ENCODE measurements at places on chromosomes 5 and 9.
A peak's percentile ranks its signal among the peaks of the same experiment; 100 is the strongest.

- no peak for DNase-seq
Measured at GRCh38 chr5:22908586-22908985, 55.4 kb upstream of the CDH12 start.

GRCh38 chr5:161548487-161549094 is 2.1 kb upstream of the GABRB2 start:
- no peak for DNase-seq

DNA sequence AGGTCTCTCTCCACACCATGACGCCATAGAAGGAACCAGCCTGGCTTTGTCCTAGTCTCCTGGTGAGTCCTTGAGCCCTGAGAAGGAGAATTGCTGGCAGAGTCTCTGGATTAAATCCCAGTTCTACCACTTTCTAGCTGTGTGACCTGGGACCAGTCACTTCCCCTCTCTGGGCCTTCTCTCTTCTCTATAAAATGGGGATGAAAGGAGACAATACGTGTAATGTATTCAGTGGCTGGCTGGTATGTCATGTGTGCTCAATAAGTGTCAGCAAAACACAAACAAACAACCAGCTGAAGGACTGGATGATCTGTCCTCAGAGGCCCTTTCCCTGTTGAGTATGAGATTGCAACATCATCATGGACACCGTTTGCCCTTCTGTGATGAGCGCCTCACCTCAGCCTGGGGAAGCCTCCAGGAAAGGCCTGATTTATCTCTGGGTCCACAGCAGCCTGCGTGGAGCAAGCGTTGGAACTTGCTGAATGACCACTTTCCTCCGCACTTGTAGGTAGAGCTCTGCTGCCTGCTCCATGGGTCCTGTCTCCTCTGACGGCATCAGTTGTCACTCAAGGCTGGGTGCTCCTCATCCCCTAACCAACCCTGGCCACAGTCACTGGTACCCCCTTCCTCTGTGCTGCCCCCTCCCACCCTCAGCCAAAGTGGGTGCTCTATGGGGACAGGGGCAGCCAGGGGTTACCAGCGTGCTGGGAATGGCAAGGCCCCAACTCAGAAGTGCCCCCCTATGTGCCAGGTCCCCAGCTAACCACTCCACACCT is 3.6 kb upstream of the NR5A1 start:
- DNase-seq, result peak; percentile 6

DNA sequence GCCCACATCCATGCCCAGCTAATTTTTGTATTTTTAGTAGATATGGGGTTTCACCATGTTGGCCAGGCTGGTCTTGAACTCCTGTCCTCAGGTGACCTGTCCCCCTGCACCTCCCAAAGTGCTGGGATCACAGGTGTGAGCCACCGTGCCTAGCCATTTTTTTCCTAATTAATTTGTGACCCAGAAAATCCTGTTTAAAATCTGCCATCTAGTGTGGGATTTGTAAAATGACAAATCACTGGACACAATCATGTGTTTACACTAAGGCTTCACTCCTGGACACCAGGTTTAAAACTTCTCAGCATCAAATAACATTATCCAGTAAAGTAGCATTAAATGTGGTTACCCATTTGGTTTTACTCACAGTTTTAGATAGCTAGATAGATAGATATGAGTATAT is 18.6 kb upstream of the KDM4C start:
- DNase-seq, result no peak

DNA sequence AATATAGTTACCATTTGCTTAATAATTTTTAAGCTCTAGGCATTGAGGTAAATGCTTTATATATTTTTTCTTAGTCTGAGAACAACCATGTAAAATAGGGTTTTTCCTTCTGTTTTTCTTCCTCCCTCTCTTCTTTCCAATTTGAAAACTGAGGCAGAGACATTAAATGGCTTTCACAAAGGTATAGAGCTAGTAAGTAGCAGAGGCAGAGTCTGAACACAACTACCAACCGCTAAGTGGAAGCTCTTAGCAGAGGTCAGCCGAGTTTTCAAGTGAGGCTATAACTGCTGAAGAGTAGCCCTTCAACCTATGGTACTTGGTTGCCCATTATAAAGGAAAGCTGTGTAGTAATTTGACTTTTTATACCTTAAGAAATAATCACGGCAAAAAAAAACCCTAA is 187.1 kb downstream of the MEF2C start:
- no peak for DNase-seq

GRCh38 chr5:170963521-170963920 is 101.7 kb downstream of the RANBP17 start:
- DNase-seq, result no peak

- peak; percentile 42 for DNase-seq
Measured at GRCh38 chr5:38462976-38463633, 93.3 kb downstream of the LIFR start.

GRCh38 chr9:113397203-113397631 is 3.9 kb downstream of the ALAD start:
- DNase-seq, result no peak

DNA sequence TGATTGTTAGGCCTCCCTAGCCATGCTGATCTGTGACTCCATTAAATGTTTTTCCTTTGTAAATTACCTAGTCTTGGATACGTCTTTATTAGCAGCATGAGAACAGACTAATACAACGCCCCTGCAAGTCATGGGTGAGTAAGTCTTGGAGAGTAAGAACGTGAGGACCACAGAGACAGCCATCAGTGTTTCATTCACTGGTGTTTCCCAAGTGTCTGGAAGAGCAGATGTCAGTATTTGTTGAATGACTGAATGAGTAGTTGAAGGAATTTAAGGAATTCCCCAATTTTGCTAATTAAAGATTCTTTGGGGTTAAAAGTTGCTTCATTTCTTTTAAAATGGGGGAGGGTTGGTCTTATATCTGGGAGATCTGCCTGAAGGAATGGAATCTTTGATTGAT is 178.8 kb downstream of the TRIO start:
- no peak for DNase-seq

- DNase-seq, result peak; percentile 79
Measured at GRCh38 chr5:96997265-96997859, 61.5 kb downstream of the LNPEP start.

GRCh38 chr5:172574871-172575223 is 66.2 kb upstream of the NEURL1B start:
- DNase-seq, result no peak
